Activated CD4-positive, alpha-beta T cell treated with anti-CD3 and anti-CD28 coated beads for 36 hours (primary cell): ENCODE measurements at places on chromosomes 7 and 10. TPM values are rescaled to one million over a fixed set of nuclear protein-coding genes. Genes with fewer than 3 reads are reported as not detected.

The RET gene
- total RNA-seq, result 0.19 TPM

The NEURL1 gene
- total RNA-seq, result 2.3 TPM

The RPEL1 gene
- not detected for total RNA-seq

The FFAR4 gene
- total RNA-seq, result not detected

The CLRN3 gene
- total RNA-seq, result not detected

The RBP4 gene
- total RNA-seq, result not detected

The OR6V1 gene
- total RNA-seq, result not detected
